ENCODE measurements at places on chromosomes 5 and 9.

GRCh38 chr9:15570769-15571168 lies 17.9 kb downstream of the CCDC171 start:
- DNase-seq = no peak

GRCh38 chr9:122109035-122109813 lies 16.1 kb upstream of the TTLL11 start:
- no peak for DNase-seq

- no peak for DNase-seq
These were observed 22.0 kb downstream of the ZNF618 start for GRCh38 chr9:113898151-113898550.

DNA sequence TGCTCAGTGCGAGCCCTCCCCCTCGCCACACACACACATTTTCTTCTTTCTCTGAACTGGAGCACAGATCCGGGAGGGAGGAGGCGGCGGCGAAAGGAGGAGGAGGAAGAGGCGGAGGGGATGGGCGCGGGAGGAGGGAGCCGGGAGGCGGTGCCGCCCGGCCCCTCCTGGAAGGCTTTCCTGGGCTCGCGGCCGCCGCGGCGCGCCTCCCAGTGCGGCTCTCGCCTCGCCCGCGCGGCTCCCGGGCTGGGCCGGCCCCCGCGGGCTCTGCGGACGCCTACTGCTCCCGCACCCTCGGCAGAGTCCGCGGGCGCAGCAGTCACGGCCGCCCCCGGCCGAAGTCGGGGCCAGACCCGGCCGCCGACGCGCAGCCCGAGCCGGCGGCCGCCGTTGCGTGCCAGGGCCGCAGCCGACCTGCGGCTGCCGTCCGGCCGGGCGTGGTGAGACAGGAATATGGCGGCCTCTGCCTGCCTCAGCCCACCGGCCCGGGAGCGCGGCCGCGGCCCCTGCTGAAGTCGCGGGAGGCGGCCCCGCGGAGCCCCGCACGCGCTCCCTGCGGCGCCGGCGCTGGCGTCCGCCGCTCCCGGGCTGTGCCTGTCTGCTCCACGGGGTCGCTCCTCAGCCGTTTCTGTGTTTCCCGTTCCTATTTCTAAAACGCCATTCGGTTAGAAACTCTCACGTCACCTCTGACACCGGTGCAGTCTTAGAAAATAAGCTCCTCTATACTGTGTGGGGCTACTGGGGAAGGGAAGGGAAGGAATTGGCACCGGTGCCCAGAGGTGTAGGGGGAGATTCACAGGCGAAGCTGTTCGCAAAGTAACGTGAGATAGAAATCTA lies 500 bp upstream of the GNAQ start:
- peak; percentile 96 for DNase-seq

GRCh38 chr9:126935630-126936029 lies 21.0 kb downstream of the RALGPS1 start:
- DNase-seq = no peak

DNA sequence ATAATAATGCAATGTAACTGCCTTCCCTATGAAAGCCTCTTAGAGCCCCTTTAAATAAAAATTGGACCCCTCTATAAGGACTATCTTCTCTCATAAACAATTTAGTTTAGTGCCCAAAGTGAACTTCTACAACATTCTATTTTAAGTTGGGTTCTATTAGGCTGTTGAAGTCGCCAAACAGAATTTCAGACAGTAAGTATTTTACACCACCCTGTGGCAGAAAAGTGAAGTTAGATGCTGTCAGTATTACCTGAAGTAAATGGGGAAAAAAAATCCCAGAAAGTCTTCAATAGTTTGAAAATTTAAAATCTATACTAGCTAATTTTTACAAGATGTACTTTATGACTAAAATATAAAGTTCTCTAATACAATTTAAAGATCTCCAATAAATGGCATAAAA lies 29.5 kb downstream of the CAAP1 start:
- DNase-seq = no peak

GRCh38 chr5:175850119-175850845 lies 21.1 kb upstream of the CPLX2 start:
- DNase-seq = no peak

DNA sequence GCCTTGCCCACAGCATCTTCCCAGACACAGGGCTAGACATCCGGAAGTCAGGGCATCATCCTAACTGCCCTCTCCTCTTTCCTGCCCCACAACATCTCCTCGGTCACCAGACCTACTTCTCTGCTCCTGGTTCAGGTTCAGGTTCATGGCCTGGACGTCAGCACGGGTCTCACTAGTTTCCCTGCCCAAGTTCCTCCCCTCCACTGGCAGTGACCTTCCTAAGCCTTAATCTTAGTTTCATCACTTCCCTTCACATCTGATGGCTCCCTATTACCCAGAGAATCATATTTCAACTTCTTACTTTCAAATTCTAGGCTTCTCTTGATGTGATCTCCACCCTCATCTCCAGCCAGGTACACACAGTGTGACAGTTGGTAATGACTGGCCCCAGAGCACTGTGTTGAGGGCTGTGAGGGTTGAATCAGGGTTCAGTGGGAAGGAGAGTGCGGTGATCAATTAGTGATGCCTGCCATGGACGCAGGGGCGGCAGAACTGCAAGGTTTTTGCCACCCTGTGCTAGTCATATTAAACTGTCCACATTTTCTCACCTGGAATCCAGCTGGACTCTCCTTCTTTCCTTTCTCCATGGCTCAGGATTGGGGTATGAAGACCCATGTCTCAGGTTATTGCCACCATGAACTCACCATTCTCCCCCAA lies 34.3 kb upstream of the CRB2 start:
- no peak for DNase-seq
